ENCODE measurements at places on chromosomes 7 and 10.

- DNase-seq: no peak
Measured at GRCh38 chr10:130498934-130499333, 362.7 kb downstream of the GLRX3 start.

GRCh38 chr7:40455485-40455884, 320.7 kb downstream of the SUGCT start:
- no peak for DNase-seq

DNA sequence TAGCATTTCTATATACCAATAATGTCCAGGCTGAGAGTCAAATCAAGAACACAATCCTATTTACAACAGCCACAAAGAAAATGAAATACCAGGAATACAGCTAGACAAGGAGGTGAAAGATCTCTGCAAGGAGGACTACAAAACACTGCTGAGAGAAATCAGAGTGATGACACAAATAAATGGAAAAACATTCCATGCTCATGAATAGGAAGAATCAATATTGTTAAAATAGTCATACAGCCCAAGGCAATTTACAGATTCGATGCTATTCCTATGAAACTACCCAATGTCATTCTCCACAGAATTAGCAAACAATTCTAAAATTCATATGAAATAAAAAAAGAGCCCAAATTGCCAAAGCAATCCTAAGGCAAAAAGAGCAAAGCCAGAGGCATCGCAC, 116.8 kb upstream of the ZNF32 start:
- DNase-seq: no peak

- no peak for DNase-seq
Measured at GRCh38 chr10:77111611-77112550, 525.7 kb downstream of the KCNMA1 start.

DNA sequence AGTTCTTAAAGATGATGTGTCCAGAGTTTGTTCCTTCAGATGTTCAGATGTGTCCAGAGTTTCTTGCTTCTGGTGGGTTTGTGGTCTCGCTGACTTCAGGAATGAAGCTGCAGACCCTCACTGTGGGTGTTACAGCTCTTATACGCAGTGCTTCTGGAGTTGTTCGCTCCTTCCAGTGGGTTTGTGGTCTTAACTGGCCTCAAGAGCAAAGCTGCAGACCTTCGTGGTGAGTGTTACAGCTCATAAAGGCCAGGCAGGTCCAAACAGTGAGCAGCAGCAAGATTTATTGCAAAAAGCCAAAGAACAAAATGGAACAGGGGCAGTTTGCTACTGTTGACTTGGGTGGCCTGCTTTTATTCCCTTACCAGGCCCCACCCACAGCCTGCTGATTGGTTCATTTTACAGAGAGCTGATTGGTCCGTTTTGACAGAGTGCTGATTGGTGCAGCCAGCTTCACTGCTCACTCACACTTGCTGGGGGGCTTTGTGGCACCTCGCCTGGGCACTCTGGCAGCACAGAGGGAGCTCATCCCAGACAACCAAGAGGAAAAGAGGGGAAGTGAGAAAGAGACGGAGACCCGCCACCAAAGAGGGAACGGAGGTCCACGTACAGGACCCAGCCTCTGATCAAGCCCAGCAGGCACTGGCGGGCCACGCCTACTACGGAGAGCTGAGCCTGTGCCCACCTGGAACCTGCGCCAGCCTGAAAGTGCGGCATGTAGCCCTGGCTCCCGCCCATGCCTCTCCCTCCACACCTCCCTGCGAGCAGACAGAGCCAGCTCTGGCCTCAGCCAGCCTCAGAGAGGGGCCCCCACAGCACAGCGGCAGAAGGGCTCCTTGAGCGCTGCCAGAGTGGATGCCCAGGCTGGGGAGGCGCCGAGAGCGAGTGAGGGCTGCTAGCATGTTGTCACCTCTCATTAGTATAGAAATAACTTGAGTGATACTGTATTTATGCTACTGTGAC, 55.8 kb upstream of the SEMA3C start:
- no peak for DNase-seq

- DNase-seq: no peak
Measured at GRCh38 chr10:112843623-112844022, 106.4 kb upstream of the TCF7L2 start.

DNA sequence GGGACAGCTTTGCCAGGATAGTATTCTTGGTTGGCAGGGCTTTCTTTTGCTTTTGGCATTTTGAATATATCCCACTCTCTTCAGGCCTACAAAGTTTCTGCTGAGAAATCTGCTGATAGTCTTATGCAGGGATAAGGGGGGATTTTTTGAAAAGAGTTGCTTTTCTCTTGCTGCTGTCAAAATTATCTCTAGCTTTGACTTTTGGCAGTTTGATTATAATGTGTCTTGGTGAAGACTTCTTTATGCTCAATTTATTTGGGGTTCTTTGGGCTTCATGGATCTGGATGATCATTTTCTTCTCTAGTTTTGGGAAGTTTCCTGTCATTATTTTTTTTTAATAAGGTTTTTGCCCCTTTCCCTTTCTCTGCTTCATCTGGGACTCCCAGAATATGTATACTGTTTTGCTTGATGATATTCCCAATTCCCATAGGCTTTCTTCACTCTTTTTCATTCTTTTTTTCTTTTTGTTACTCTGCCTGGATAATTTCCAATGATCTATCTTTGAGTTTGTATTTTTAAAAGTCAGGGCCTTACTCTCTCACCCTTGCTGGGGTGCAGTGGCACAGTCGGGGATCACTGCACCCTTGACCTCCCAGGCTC, 29.6 kb downstream of the NOM1 start:
- DNase-seq: no peak

DNA sequence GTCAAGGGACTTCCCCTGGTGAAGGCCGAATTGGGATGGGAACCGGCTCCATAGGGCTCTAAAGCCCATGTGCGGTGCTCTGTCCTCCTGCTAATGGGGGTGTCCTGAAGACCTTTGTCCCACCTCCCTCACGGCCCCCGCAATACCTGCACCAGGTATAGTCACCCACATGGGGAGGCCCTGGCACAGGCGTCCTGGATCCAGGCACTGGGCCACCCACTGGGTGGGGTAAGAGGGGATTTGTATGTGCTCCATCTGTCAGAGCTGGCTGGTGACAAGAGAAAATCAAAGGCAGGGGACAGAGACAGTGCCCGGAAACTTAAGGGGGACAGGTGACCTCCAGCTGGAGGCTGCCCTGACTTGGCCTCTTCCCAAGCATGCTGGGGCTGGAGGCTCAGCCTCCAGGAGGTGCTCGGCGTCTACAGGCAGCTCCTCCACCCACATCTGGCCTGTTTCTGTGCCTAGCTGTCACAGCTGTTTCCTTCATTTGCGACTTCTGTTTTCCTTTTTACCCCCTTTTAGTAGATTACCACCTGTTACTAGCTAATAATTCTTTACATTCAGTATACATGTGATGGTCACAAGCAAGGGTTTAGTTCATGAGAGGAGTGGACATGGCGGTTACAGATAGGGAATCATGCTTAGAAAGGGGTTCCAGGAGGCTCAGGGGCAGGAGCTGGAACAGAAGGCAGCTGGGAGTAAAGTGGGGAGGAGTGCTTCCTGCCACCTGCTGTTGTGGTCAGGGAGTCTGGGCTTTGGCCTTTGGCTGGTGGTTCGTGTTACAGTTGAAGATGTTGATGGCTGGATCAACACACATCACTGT, 2.3 kb upstream of the CUZD1 start:
- no peak for DNase-seq

DNA sequence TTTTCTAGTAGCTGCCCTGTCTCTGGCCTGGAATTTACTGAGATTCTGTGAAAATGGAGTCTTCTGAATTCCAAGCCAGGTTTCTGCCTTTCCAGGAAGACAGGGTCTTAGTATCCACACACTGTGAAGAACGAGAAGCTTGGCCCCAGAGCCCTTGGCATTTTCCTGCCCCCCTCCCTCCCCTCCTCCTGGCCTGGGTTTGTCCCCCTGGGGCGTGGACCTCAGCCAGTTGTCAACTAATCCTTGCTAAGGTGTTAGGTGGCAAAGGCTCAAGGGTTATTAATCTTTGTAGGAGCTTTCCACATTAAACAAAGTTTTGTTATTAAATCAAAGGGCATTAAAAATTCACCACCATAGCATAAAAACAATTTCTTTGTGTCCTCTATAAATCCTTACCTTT, 329.5 kb downstream of the RNLS start:
- no peak for DNase-seq

- DNase-seq: no peak
Measured at GRCh38 chr10:84049645-84050011, 89.7 kb upstream of the GHITM start.

DNA sequence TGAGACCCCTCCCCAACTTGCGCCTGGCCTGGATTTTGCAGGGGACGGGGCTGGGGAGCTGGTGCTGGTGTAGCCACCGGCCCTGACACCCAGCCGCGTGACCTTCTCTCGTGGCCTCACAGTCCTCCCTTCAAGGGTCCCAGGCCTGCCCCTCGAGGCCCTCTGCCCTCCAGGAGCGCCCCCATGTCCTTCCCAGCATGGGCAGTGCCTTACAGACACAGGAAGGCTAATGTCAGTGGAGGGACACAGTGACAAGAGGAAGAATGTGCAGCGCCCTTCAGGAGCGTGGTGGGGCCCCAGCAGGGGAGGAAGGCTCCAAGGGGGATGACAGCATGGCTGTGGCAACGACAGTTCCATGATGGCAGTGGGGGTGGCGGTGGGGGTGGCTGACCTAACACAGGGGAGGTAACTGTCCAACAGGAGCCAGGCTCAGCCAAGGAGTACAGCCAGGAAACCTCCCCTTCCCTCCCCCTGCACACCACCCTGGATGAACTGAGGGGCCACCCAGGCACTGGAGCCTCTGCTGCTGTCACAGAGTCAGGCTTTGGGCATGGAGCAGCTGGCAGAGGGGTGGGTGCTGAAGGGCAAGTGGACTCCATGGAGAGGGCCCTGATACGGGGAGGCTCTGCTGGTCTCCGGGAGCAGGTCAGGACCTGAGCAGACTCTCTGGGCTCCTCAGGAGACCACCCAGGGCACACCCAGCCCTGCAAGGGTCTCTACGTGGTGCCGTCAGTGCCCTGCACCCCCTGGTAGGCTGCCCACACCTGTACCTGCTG, 76.0 kb upstream of the RET start:
- DNase-seq: no peak

DNA sequence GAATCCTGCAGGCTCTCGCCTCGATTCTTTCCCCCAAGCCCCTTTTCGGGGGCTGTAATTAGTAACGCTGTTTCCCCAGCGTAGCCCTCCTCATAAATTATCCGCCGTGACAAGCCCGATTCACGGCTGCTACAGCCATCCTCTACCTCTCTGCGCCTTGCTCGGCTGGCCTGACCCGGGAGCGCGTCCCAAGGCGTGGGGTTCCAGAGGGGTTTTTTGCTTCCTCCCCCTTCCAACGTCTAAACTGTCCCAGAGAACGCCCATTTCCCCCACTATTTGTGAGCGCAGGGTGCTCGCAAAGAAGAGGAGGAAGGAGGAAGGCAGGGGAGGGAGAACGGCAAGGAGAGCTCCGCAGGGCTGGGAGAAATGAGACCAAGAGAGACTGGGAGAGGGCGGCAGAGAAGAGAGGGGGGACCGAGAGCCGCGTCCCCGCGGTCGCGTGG, 880 bp downstream of the HOXA5 start:
- DNase-seq: no peak

- DNase-seq: peak; percentile 7
Measured at GRCh38 chr7:44210107-44210506, 9.3 kb downstream of the YKT6 start.

DNA sequence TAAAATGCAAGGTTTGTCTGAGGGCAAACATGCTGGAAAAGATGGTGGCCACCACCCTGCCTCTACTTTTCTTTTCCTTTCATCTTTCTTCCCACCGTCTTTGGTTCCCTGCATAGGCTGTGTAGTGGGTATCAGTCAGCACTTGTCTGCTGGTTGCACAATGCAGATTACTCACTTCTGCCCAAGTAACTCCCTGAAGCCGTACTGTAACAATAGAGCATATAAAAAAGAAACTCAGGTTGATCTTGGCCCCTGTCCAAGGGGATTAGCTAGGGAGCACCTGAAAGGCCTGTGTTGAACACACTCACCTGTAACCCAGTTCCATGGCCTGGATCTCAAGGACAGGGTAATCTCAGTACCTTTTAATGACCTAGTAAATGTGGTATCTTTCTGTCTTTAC, 533.0 kb upstream of the GALNT17 start:
- no peak for DNase-seq

- no peak for DNase-seq
Measured at GRCh38 chr10:35327790-35328403, 8.4 kb upstream of the CCNY start.

- no peak for DNase-seq
Measured at GRCh38 chr7:132275416-132276233, 300.6 kb downstream of the PLXNA4 start.

DNA sequence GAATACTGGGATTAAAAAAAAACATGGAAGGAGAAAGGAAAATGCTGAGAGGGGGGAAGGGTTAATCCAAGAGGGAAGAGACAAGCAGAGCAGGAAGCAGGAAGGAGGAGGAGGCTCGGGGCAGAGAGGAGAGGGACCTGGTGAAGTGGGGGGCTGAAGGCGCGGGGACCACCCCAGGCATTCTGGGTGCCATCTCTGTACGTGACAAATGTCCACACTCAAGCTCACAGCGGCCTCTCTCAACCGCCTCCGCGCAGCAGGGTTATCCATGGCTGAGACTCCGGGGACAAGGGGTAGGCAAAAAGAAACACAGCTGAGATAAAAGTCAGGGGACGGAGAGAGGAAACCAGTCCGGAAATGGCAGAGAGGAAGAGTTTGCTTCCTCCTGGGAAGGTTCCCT, 33.9 kb downstream of the EN2 start:
- no peak for DNase-seq

DNA sequence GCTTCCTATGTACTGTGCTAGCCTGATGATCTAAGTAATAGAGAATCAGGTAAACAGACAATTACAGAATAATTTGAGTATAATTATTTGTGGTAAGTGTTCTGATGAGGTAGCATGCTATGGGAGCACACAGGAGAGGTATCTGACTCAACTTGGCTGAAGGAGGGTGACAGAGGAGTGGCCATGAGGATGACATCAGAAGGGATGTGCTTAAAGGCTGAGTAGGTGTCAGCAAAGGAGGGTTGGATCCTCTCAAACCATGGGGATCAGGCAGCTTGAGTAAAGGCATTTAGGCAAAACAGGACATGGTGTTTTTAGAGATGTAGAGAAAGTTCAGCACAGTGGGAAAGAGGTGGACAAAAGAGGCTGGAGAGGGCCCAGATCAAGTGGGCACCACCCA, 29.0 kb downstream of the KLHDC10 start:
- no peak for DNase-seq

- DNase-seq: no peak
Measured at GRCh38 chr10:96666741-96667140, 53.6 kb downstream of the PIK3AP1 start.

GRCh38 chr10:70977625-70978024, 89.3 kb upstream of the PCBD1 start:
- DNase-seq: no peak

GRCh38 chr7:52877240-52877639, 158.2 kb upstream of the POM121L12 start:
- no peak for DNase-seq

GRCh38 chr10:66926841-66927240, 1.0 kb downstream of the LRRTM3 start:
- DNase-seq: no peak

DNA sequence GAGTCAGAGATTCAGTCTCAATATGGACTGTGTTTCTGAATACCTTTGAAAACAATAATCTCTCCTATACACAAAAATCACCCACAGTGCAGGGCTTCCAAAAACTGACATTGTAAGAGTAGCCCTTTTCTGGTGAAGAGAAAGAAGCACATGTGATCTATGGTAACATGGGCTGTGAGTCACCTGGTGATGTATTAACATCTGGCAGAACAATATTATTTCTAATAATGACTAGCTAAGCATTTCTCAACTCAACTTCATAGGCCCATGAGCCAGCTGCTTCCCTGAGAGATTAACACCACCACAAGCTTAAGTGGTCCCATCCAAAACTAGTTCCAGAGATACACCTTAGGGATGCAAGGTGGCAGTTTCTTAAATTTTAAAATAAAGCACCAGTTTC, 331.0 kb upstream of the NRP1 start:
- DNase-seq: no peak

- DNase-seq: no peak
Measured at GRCh38 chr10:45581582-45582385, 90.8 kb downstream of the ZFAND4 start.
